NCI-H1417 treated with DMSO at 0.1 percent for 48 hours (cell line): ENCODE measurements at places on chromosomes 3 and 15.
A peak's percentile ranks its signal among the peaks of the same experiment; 100 is the strongest.

DNA sequence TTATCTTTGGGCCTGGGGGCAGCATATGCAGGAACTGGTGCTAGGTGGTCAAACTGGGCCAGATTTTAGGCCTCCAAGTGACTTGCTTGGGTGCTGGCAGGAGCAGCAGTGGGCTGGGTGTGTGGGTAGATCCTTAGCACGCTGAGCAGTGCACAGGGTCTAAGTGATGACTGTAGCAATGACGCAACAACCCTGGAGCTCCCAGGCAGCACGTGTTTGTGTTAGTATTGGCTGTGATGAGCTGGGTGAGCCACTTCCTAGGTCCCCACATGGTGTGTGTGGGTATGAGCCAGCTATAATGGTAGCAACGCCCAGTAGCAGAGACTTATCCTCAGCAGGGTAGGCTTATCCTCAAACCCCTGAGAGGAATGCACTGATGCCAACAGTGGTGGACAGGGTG, 570.6 kb upstream of the ROBO1 start:
- DNase-seq: no peak

DNA sequence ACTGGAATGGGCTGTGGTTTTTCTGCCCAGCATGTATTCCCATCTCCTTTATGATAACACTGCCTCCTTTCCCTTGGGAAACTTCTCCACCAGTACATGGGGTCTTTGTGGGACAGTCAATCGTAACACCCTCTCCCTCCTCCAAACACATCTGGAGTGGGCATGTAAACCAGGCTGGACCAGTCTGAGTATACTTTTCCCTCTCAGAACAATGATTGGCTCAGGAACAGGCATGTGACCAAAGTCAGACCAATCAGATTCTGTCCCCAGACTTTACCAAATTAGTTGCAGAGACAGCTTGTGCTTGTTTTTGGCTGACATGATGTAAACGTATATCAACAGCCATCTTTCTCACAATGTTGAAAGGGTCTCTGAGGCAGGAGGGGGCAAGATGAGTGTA, 97.1 kb upstream of the CRBN start:
- DNase-seq: no peak

GRCh38 chr3:13866041-13866965, 13.6 kb downstream of the WNT7A start:
- no peak for DNase-seq

DNA sequence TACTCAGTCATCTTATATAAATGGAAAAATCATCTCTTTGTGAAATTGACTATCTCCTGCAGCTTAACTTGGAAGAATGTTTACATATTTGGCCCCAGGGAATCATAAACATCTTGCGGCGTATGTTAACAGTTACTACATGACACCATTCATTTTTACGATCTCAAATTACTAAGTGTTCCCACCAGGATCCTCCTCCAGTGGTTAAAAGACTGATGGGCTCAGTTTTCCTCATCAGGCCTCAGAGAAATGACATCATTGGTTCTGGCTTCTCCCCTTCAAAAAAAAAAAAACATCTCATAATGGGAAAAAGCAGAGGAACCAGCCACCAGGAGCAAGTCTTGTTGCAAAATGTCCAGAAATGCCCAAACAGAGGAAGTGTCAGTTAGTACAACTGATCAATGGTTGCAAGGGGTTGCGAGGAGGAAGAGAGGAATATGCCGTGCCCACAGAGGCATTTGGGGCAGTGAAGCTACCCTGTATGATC, 70.5 kb upstream of the LIPC start:
- no peak for DNase-seq

- DNase-seq: no peak
Observed at GRCh38 chr3:50530001-50530970, 26.9 kb upstream of the CACNA2D2 start.

GRCh38 chr3:154614601-154615000, 184.6 kb upstream of the GPR149 start:
- DNase-seq: no peak

- peak; percentile 74 for DNase-seq
Observed at GRCh38 chr3:160398820-160399124, 253 bp downstream of the IFT80 start.

GRCh38 chr15:37246856-37247255, 146.5 kb upstream of the MEIS2 start:
- DNase-seq: no peak

DNA sequence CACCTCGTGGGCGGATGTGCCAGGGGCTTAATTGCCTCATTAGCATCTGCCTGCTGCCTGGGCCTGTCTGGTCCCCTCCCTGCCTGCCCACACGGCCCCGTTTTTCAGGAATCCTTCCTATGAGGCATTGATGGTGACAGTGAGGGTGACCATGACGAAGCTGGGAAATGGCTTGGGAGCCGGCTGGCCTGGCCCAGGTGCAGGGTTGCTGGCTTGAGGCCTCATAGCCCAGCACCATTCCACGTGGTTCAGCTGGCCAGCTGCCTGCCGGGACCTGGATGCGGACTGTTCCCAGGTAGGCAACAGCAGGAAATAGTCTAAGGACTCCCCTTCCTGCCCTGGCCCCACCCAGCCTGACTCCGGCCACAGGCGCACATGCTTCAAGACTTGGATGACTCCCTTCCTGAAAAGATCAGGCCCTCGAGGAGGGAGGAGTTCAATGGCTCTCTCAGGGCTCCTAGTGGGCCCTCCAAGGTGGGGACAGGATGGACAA, 8.9 kb upstream of the DUSP7 start:
- DNase-seq: no peak

GRCh38 chr3:157274644-157275137, 114.7 kb upstream of the CCNL1 start:
- DNase-seq: no peak

DNA sequence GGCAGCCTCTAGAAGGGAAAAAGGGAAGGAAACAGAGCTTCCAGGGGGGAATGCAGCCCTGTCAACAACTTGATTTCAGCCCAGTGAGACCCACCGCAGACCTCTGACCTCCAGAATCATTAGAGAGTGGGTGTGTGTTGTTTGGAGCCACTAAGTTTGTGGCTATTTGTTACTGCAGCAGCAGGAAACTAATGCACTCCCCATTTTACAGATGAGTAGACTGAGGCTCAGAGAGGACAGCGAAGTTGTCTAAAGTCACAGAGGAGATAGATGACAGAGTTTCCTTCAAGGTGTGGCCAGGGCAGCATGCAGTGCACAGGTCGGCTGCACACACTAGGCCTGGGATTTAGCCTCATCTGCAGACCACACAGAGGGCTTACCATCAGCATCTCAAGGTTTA, 81.8 kb upstream of the ALDH1L1 start:
- no peak for DNase-seq

DNA sequence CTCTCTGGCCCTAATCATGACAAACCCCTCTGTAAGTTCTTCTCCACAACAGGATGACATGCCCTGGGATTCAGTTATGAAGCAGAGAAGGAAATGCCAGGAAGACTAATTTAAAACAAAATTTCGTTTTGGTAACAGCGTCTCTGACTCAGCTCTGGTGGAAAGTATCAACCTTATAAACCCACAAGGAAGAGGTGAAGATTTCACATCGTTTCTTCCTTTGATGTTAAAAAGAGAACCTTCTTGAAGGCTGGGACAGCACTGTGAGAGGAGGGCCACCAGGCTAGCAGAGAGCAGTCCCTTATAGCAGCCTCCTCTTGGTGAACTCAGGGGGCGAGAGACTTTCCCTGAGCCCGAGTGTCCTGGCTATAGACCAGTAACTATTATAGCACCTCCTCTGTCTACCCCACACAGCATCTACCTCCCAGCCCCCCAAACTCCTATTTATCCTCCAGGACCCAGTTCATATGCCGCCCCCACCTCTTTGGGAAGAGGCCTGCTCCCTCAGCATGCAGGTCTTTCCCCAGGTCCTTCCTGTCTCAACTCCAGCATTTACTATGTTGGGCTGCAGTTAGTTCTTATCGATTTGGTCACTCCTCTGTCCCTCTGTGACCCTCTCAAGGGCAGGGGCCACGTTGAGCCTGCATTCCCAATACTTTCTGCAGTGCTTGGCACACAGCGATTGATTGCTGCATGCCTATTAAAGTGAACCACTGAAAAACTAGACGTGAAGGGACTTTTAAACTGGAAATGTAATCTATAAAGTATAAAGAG, 321.5 kb upstream of the ICE2 start:
- DNase-seq: no peak

DNA sequence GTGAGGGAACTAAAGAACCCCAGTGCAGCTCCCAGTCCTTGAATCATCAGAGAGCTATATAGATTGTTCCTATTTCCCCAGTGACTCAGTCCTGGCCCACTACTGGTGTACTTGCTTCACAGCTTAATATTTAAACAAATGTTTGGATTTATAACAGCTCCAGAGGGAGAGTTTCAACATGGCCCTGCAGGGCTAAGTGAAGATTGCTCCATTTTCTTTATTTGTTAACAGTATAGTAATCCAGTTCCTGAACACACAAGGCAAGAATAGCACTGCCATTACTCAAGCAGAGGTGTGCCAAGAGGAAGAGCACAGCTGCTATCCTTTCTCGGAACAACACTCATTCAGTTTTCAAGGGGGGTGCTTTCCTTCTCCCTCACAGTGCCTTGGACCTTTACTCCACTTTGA, 6.5 kb downstream of the SQOR start:
- DNase-seq: no peak

GRCh38 chr15:38714309-38715072, 149.9 kb upstream of the RASGRP1 start:
- DNase-seq: no peak

GRCh38 chr3:196215493-196216020, 777 bp upstream of the SLC51A start:
- DNase-seq: no peak

DNA sequence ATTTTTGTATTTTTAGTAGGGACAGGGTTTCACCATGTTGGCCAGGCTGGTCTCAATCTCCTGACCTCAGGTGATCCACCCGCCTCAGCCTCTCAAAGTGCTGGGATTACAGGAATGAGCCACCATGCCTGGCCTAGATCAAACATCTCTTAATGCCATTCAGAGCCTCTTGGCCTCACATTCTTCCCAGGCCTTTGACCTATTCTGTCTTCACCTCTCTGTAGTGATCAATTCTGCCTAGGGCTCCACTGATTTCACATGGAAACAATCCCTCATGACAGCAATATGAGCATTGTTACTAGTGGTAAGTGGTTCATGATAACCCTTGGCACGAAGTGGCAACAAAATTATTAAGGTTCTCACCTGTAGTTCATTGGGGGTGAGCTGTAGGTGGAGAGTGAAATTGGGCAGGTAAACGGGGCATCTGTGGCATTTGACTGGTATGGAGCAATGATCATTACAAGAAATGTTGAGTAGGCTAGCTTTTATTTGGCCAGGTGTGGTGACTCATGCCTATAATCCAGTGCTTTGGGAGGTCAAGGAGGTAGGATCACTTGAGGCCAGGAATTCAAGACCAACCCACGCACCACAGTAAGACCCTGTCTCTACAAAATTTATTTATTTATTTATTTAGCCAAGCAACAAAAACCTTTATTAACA, 4.8 kb upstream of the ARPIN start:
- no peak for DNase-seq

GRCh38 chr3:13497386-13497785, 17.3 kb downstream of the HDAC11 start:
- no peak for DNase-seq

DNA sequence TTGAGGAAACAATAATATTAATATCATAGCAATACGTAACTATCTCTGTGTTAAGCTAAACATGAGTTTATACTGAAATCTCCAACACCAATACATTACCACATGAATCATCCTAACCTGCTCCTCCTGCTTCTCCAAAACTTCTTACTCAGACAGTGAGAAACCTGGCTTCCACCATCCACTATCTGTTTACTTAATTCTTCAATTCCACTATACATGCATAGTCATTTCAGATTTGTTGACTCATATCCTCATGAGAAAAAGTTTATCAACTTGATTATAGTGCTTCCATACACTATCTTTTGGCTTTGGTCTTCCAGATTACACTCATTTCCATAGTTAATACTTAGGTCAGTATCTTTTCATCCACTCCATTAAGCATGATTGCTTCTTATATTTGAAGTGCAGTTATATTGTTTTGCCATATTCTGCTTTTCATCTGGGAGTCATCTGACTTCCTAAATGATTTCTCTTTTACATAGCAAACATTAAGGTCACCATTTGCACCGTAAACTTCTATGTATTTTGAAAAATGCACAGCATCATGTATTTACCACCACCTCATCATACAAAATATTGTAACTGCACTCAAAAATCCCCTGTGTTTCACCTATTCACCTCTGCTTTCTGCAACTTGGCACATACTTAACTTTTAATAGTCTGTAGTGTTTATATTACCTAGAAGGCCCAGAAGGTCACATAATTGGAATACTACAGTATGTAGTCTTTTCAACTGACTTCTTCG, 970.6 kb downstream of the DIPK2A start:
- no peak for DNase-seq

DNA sequence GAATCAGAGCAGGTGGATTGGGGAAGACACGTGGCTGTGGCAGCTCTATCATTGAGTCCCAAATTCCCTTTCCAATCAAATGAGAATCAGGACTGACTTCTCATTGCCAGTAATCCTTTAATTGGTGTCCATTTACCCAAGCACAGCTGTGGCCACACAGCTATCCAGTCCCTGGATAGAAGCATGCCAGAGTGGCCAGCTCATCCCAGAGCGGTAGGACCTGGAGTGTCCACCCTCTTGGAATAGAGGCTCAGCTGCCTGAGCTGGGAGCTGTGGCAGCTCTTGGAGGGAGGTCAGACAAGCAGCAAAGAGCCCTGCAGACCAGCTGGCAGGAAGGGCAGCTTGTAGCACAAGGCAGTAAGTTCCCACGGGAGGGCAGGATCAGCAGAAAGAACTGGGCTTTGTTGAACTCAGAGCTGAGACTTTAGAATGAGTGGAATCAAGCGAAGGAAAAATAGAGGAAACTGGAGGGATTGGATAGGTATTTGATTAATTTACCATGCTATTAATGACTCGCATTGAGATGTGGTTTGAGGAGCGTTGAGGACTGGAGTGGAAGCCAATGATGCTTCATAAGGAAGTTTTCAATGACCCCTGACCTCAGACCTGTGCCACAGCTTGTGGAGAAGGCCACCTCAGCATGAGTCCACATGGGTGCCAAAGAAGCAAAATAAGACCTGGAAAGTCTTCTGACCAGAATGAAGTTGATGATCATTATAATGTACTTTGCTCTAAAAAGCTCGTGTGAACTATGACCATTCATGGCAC, 6.9 kb upstream of the ALPK3 start:
- DNase-seq: no peak

DNA sequence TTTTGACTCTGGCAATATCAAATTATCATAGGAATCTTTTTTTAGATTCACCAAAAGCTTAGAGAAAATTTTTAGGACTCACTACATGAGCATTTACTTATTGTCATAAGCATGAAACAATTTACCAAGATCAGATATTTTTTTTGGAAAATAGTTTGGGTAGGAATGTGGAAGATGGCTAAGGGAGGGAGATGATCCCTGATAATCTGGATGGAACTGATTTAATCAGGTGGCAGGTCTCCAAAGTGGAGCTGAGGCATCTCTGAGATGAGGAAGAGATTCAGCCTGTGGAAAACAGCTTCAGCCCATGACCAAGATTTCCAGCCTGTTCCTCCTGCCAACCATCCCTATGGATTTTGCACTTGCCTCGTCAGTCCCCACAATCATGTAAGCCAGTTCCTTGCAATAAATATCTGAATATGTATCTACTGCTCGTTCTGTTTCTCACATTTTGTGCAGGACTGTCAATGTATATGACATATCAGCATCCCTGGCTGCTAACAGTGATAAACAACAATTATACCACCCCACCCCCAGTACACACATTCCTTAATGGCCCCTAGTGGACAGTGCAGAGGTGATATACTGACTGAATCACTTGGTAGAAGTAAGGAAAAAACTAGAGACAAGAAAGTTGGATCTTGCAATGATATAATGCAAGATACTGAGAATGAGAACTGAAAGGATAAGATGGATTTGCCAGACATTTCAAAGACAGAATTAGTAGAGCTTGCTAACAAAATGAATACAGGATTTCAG, 183.8 kb downstream of the NEK10 start:
- DNase-seq: no peak
